ENCODE measurements at places on chromosomes 12 and 14.

DNA sequence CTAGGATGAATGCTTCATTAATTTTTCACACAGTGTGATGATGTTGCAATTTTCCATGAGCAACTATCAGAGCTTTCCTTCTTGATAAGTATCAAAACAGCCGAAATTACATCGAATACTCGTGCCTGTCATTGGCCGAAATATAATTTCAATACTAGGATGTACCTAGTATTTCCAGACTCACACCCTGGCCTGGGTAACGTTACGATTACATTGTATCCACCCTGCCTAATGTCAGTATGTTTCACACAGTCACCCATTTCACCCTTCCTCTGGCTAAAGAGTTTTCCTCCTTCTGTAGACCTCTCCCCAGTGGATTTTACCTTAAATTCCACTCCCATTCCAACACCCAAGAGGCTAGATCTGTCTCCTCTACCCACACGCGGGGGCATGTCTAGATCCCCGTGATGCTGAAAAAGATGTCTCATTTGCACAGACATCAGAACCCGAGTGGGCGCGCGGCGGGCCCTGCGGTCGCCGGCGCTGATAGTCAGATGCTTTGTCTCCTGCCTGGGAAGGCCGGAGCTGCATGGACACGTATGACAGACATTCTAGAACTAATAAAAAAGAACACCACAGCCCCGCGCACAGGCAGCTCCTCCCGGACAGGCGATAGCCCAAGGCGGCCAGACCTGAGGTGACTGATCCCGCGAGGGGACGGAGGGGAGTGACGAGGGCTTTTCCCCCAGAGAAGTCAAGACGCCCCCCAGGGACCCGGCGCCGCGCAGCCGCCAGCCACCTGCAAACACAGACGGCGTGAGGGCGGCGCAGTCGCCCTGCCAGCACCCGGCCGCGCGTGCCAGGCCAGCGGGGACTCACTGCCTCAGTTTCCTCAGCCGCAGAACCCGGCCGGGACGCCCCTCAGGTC lies 723 bp downstream of the KIF21A start:
- DNase-seq, result peak; percentile 1

GRCh38 chr12:110109037-110109836 lies 14.9 kb upstream of the IFT81 start:
- DNase-seq, result peak; percentile 89

DNA sequence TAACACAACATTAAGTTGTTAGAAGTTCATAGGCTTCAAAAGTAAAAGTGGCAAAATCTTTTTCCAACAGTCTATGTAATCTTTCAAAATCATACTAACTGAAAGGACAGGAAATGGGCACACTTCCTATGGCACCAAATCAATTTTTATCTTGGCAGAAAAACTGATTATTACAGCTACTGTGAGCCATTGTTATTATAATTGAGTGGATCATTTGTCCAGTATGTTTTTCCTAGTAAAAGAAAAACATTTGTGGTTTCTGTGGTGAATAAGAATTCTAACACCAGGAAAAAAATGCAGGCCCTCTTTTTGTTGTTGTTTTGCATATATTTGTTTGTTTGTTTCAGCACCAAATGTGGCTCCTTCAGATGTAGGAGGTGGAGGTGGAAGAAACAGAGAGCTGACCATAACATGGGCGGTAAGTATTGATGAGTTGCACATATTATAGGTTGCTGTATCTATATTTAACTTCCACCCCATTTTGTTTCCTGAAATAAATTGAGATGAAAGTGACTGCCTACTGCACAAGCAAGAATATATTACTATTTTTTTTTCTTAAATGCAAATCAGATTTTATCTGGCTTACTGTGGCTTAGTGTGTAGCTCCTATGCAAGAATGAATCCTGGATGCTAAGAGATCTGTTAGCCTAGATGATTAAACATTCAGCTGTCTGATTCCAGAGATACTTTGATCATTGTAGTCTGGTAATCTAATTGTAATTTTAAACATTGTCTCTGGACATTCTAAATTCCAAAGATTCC lies 174.1 kb upstream of the PDZRN4 start:
- no peak for DNase-seq

DNA sequence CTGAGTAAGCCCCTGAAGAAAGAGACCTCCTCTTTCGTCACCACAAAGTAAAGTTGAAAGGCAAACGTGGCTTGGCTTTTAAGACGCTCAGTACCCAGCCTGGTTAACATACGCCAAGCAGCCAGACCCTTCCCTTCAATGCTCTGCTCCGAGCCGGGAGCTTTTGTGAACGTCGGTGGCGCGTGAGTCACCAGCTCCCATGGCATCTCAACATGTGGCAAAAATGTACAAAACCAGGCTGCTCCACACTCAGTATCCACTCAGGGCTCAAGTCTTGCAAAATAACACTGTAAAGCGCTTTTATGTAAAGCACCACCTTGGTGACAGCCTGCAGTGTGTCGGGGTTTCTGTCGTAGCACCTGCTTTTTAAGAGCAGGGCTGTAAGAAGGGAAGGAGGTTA lies 89.0 kb downstream of the SETD3 start:
- no peak for DNase-seq

DNA sequence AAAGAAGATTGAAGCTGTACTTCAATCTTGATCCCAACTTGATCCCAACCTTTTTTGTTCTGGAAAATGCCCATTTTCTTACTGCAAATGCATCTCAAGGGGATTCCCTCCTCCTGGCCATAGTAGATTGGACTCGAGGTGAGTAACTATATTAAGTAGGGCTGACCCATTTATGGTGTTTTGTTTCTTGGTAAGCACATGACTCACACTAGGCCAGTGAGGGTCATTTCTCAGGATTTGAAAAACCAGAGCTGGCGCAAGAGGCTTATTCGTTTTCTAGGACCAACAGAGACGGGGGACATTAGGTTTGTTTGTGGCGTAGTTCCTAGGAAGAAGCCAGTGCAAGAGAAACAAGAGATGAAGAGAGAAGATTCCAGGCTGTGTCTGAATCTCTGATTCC lies 51.4 kb downstream of the MRPL42 start:
- DNase-seq, result no peak

- DNase-seq, result no peak
Observed at GRCh38 chr12:12890543-12891079, 751 bp upstream of the GPRC5A start.

DNA sequence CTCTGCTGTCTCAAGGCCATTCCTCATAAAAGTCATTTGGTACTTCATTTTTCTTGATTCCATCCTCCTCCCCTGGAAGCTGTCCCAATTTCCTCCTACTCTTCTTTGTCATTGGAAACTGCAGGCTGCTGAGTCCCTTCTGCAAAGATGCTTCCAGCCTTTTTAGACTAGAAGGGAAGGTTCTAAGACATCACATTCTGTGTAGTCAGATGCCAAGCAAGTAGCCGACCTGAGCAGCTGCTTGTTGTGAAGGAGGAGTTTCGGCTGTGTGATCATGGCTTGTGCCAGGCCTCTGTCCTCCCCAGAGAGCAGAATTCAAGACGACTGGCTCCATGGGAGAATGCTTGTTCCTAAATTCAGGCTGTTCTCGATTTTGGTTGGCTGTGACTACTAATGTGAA lies 8.7 kb downstream of the RFC5 start:
- no peak for DNase-seq

DNA sequence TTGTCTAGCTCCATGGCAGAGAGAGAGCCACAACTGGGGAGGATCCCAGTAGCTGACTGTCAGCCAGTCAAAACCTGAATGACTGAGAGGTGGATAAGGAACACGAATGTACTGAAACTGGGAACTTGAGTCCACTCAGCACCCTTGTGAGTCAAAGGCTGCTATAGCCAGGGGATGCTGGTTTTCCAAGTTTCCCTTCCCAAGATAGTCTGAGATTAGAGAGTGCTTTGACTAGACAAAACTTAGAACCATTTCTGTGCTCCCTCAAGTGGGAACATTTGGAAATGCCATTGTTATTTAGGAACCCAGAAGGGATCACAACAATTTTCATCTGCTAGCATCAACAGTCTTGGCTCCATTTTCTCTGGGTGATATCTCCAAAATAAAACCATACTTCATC lies 4.0 kb downstream of the PRKAG1 start:
- no peak for DNase-seq

DNA sequence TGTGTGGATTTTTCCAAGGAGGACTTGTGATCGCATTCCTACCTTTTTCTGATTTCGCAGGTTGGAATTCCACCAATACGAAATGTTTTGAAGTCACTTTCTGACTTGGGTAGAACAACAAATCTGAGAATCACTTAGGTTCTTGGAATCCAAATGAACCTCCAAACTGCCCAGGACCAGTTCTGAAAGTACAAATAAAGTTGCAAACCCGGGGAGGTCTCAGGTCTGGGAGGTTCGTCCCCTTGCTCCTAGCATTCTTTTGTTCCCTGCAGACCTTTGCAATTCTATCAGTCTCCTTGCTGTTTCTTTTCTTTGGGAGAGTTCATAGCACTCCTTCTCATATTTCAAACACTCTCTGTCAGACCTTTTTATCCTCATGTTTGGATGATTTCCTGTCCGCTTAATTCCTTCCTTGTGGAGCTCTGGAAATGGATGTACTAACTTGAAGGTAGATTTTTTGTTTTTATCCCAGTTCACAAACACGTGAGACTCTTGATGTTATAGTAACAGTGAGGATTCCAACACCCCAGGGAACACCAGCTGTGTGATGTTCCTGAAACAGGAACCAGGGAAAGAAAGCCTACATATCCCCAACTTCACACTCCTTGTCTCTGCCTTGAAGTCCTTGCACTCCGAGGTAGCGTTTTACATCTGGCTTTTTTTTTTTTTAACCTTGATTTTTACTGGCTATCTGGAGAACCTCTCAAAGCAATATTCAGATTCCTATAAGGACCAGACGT lies 70.6 kb downstream of the TMEM132C start:
- DNase-seq, result no peak

- DNase-seq, result no peak
Observed at GRCh38 chr14:69270795-69271708, 11.1 kb downstream of the GALNT16 start.
